ENCODE measurements at places on chromosomes 3 and 15.

- no peak for DNase-seq
These were observed 24.2 kb downstream of the GRAMD2A start for GRCh38 chr15:72173401-72173800.

DNA sequence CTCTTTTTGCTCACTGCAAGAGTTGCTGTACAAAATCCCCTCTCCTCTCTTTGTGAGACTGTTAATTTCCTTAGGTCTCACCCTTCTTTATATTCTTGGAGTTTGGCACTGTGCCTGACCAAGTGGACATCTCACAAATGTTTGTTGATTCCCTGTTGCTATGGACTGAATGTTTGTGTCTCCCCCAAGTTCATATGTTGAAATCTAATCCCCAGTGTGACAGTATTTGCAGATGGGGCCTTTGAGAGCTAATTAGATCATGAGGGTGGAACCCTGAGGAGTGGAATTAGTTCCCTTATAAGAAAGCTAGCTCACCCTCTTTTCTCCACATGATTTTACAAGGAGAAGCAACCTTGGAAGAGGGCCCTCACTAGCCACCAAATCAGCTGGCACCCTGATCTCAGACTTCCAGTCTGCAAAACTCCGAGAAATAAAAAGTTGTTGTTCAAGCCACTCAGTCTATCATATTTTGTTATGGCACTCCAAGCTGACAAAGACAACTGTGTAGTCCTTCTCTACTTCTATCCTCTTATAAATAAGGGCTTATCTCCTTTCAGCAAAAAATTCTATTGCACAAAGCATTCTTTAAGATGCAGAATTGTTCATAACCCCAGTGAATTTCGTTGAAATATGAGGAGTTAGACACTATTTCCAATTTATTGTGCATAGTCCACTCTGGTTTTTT, 65.5 kb upstream of the NPHP3 start:
- DNase-seq = no peak

- DNase-seq = no peak
These were observed 39.9 kb downstream of the MESD start for GRCh38 chr15:80949756-80950155.

DNA sequence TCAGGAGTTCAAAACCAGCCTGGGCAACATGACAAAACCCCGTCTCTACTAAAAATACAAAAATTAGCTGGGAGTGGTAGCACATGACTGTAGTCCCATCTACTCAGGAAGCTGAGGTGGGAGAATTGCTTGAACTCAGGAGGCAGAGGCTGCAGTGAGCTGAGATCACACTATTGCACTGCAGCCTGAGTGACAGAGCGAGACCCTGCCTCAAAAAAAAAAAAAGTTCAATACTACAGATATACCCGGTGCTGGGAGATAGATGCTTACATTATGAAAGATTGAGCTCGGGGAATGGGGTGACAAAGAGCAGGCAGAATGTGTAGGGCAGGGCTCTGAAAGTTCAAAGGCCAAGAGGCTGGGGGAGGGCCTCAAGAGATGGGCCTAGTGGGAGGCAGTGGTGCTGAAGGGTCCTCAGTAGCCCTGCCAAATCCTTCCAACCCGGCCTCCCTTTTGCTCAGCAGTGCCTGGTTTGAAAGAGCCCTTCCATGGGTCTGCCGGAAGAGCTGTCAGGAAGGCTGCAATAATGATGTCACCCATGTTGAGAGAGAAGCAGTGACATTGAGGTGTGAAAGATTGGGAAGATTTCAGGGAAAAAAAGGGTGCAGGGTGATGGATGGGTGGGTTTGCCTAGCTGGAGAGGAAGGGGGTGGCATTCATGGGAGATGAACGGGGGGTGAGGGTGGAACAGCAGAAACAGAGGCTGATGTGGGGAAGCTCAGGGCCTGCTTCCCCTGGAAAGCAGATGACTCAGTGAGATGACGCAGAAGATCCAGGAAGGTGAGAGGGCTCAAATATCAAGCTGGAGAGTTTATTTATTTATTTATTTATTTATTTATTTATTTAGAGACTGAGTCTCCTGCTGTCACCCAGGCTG, 20.0 kb upstream of the IREB2 start:
- DNase-seq = no peak

DNA sequence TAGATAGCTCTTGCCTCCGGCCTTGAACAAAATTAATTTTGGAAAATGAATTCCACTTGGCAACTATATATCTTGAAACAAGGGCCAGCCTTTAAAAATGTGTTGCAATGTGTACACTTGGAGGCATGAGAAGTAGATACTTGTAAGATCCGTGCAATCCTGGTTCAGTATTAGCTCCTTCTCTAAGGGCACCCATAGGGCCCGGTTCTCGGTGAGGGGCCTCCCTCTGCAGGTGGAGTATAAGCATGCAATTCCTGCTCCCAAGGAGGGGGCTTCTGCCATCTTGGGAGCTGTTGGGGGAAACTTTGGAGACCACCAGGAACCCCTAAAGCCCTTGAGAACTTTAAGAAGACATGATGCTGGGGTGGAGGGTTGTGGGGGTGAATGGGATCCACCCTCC, 388.7 kb upstream of the RGMA start:
- DNase-seq = no peak

DNA sequence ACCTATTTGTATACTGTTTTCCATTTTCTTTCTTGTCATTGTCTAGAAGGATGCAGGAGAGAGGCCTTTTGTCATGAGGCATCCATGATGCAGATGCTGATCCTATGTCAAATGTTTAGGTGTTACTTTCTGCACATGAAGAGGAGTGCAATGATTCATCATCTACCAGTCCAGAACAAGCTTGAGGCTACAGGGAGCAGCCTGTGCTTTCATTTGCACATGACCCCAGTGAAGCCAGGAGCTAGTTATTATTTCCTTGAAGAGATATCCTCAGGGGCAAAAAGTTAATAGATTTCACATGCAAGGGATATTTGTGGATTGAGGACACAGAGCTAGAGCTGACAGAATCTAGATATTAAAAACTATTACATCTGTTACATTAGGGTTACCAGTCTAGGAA, 204.4 kb upstream of the TGFBR2 start:
- DNase-seq = no peak

GRCh38 chr3:183278479-183279088, 25.5 kb downstream of the B3GNT5 start:
- no peak for DNase-seq

DNA sequence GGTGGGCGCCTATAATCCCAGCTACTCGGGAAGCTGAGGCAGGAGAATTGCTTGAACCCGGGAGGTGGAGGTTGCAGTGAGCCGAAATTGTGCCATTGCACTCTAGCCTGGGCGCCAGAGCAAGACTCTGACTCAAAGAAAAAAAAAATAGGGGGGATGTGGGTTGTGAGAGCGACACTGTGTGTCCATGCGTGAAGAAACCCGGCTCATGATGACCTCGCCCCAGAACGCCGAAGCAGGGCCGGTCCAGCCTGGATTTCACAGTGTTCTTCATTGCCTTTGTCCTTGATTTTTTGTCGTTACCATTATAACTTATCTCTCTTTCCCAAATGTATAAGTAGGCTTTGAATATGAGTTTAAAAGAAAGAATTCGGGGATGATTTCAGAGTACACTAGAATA, 128.7 kb downstream of the PGPEP1L start:
- no peak for DNase-seq

DNA sequence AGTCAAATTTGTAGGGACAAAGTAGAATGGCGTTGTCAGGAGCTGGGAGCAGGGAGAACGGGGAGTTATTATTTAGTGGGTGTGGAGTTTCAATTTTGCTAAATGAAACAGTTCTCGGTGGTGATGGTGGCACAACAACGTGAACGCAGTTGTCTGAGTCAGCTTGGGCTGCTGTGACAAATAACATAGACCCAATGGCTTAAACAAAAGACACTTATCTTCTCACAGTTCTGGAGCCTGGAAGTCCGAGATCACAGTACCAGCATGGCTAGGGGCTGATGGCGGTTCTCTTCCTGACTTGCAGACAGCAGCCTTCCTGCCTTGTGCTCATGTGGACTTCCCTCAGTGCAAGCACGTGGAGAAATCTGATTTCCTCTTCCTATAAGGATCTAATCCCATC, 90.2 kb downstream of the CHSY1 start:
- DNase-seq = no peak

DNA sequence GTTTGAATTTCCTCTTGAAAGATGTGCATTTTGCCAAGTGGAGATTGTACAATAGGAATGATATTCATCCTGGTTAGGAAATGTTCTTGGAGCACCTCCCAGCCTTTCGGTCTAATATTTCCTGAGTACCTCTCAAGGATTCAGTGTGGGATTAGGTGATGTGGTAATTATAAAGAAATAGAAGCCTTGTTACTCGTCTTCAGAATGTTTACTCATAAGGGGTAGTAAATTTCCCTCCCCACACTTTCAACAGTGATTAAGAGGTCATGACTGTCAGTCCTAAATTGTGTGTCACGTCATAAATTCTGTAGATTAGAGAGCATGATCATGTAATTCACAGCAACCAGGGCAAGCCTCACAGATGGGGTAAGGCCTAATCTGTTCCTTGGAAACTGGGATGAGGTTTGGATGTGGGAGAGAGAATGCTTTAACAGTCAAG, 633.1 kb upstream of the TBL1XR1 start:
- no peak for DNase-seq

GRCh38 chr3:89859757-89860156, 752.3 kb downstream of the EPHA3 start:
- no peak for DNase-seq

GRCh38 chr15:83844742-83845141, 190.8 kb downstream of the ADAMTSL3 start:
- DNase-seq = no peak

DNA sequence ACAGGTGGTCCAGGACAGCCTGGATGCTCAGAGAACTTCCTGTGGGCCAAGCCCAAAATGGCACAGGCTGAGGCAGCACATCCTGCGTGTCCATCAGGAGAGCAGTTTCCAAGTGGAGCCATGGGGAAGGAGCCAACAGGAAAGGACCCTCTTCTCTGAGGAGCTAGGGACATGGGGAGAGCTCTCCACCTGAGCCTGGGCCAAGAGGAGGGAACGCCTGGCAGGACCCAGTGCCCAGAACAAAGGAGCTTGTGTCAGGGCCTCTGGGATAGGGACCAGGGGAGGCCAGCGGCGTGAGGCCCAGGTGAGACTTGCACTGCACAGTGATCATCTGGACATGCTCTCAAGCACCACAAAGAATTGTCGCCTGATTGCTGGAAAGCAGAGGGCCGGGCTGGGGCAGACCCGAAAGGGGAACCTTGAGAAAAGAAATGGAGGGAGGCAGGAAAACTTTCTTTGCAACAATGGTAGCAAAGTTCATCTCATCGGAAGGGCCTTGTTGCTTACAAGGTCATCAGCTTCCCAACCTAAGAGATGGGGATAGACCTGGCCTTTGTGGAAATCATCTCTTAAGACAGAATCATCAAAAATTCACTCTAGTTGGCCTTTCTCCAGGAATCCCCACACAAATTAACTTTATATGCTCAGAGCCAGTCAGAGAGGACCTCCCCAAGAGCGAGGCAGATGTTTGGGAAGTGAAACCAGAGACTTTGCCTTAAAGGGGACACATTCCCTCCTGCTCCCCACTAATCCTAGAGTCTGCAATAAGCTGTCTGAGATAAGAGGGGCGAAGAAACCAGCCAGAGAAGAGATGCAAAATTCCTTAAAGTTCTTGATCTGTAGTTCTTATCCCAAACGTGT, 47.7 kb upstream of the HES1 start:
- no peak for DNase-seq

DNA sequence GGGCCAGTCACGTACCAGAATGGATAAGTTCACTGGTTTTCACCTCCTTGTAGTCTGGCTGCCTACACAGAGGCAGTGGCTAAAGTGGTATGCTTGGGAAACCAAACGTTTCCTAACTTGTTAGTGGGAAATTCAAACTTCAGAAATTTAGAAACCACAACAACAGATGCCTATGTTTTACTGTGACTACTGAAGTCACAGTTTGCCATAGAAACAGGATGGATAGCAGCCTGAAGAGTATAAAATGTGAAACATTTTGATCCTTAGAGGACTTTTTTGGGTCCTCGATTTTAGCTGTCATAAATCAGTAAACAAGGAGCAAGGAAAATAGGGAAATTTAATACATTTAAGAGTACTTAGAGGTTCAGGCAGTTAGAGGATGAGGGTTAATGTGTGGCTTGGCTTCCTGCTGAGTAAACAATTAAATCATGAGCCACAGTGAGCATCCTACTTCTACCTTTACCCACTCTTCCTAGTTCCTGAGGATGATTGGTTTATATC, 48.6 kb downstream of the CMSS1 start:
- no peak for DNase-seq

GRCh38 chr3:42194943-42195510, 71.0 kb downstream of the CCK start:
- DNase-seq = no peak

- DNase-seq = no peak
These were observed 155.3 kb downstream of the SHQ1 start for GRCh38 chr3:72692990-72693389.

GRCh38 chr3:129575997-129576384, 30.5 kb downstream of the PLXND1 start:
- no peak for DNase-seq

DNA sequence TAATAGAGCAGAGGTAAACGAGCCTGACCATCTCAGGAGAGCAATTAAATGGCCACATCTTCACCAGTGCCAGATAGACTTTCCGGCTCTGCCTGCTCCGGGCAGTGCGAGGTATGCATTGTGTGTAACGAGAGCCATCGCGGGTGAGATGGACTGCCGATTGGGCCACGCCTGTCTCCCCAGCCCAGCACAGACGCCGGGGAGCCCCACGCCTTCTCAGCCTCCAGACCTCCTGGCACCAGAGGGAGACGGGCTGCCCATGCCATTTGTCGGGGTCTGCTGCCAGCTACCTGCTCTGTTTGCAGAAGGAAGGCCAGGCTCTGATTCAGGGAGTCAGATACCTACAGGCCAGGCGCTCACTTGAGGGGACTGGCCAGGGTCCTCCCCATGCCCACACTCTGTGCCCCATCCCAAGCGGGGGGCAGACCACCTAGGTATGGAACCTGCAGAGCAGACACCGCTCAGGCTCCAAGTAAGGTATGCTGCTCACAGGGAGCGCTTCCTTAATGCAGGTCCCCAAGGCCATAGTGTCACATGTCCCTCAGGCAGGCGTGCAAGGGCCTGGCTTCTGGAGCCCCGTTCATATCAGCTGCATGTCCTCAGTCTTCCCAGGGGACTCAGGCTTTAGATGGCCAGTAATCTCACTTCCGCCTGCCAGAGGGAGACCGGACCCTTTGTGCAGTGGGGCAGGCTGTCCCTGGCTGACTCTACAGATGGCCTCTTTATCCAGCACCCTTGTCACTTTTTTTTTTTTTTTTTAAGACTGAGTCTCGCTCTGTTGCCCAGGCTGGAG, 62.2 kb downstream of the DNAJB8 start:
- DNase-seq = no peak

DNA sequence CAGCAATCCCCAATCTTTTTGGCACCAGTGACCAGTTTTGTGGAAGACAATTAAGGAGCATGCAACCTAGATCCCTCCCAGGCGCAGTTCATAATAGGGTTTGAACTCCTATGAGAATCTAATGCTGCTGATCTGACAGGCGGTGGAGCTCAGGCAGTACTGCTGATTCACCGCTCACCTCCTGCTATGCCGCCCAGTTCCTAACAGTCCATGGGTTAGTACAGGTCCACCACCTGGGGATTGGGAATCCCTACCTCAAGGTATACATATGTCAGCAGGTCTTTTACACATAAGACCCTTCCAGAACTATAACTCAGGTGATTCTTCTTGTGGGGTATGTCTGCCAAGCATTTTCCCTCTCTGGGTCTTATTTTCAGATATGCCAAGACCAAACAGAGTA, 182.2 kb downstream of the OSBPL10 start:
- no peak for DNase-seq
